ENCODE measurements at places on chromosomes 6 and 20.

DNA sequence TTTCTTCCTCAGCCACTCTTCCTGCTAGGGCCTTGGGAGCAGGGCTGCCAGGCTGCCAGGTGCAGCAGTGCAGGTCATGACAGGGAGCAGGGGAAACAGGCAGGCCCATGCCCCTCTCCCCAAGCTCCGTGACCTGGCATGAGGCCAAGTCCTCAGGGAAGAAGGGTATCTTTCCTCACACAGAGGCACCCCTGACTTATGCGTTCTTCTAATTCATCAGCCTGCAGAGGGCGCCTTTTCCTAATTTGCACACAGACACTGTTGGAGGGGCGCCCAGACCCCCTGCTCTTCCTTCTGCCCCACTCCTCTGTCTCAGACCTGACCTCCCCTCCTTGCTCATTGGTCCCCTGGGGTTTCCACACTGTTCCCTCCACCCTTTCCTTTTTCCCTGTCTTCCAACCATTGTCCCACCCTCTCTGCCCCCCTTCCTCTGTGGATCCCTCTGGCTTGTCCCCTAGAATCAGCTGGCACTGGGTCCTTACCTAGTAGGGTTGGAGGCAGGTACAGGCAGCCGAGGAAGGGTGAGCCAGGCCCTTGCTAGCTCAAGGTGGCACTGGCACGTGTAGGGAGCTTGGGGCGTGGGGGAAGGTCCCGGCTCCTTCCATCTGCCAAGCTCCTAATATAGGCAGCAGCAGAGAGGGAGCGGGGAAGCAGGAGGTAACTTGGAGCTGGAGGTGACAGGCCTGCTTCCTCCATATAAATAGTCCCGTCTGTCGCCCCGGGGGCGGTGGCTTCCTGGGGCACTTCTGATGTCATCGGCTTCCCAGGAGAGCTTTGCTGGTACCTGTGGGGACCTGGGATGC lies 154.9 kb upstream of the MLN start:
- DNase-seq, result no peak

DNA sequence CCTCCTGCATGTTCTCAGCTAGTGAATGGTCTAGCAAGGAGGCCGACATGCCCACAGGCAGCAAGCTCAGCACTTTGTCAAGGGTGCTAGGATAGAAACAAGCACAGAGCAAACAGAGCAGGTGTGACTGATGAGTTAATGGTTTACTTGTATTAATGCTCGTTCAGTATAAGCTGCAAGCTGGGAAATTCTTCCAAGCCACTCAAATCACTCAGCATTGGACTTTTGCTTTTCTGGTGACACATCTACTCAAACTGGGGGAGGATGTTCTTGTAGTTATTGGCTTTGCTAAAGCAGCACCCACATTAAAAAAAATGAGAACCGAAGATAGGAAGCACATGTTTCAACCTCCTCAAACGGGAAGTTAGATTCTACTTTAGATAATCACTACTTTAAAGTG lies 43.1 kb upstream of the NEDD9 start:
- DNase-seq, result peak; percentile 77

- DNase-seq, result no peak
Observed at GRCh38 chr6:165059032-165059431, 250.4 kb downstream of the C6orf118 start.

- no peak for DNase-seq
Observed at GRCh38 chr6:63446405-63446804, 125.9 kb upstream of the LOC128125822 start.

DNA sequence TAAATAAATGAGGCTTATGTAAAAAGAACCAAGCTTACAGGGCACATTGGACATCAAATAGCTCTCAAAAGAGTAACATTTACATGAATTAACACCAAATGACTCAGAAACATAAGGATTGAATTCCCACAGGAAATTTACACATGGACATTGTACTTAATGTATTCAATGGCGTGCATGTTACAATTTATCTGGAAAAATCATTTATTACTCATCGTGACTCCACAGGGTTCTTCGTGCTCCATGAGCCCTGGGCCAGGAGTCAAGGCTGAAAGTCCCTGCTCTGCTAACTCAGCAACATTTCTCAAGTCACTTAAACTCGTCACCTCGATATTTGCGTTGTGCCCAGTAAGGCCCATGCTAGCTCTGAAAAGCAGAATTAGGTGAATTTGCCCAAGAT lies 158.5 kb downstream of the PHACTR1 start:
- DNase-seq, result no peak

- DNase-seq, result no peak
Observed at GRCh38 chr6:77178821-77179220, 284.5 kb downstream of the HTR1B start.

GRCh38 chr6:15974817-15975216 lies 154.1 kb upstream of the MYLIP start:
- no peak for DNase-seq

DNA sequence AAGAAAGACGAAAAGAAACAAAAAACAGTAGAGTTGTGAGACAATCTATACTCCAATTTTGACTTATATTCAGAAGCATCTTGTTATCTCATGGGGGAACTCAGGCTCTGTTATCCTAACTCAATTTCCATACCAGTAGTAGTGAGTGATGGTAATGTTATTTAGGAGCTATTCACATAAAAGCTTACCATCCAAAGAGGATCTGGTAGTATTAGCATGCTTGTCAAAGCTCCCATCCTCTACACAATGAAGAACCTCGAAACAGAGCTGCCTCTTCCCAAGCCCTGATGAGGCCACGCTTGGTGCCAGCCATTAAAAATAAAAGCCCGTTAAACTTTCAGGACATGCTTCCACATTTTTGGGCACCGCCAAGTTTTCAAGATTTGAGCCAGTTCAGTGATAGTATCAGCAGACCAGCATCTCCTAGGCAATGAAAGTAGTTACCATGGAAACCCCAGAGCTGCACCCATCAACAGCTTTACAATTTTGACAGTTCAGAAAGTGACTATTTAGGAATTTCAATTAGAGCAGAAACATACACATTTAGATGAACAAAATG lies 173.3 kb downstream of the CD83 start:
- DNase-seq, result no peak

- no peak for DNase-seq
Observed at GRCh38 chr20:57289391-57290177, 23.1 kb upstream of the BMP7 start.

DNA sequence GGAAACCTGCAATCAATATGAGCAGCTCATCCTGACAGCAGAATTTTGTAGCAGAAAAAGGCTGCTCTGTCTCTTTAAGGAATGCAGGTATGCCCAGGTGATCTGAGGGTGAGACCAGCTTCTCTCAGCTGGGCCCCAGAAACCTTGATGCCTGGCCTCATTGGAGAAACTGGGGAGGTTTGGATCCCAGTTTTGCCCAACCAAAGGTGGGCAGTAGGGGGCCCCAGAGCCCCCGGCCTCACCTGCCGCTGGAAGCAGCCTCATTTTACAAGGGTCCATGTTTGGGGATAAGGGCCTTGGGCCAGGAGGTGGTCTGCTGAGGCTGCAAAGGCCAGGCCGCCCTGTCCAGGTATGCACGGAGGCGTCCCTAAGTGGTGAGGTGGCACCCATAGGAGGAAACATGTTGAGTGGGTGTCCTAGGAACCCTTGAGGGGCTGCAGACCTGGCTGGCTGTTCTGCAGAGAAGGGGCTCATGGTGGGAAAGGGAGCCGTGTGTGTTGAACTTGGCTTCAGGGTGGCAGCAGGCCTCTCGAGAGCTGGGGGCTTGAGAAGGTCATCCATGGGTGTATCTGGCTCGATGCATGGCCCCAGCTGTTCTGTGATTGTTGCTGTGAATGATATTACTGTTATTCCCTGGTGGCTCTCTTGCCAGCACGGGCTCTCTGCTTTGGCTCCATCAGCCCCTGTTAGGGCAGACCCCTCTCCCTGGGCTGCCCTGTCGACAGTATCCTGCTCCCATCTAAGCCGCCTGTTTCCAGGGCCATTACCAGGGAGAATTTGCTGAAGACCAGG lies 208.4 kb downstream of the CDH4 start:
- DNase-seq, result no peak

DNA sequence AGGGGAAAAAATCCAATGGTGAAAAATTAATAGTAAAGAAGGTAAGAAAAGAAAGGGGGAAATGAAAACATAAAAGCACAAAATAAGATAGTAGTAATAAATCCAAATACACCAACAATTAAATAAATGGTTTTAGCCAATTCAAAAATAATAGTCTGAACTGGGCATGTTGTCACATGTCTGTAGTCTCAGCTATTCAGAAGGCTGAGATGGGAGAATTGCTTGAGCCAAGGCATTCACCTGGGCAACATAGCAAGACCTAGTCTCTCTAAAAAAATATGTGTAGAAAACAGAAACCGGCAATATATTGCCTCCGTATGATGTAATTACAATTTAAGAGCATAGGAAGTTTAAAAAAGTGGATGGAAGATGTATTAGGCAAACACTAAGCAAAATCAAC lies 311.3 kb upstream of the FERMT1 start:
- no peak for DNase-seq

- DNase-seq, result no peak
Observed at GRCh38 chr6:70886071-70886470, 70.8 kb downstream of the B3GAT2 start.

DNA sequence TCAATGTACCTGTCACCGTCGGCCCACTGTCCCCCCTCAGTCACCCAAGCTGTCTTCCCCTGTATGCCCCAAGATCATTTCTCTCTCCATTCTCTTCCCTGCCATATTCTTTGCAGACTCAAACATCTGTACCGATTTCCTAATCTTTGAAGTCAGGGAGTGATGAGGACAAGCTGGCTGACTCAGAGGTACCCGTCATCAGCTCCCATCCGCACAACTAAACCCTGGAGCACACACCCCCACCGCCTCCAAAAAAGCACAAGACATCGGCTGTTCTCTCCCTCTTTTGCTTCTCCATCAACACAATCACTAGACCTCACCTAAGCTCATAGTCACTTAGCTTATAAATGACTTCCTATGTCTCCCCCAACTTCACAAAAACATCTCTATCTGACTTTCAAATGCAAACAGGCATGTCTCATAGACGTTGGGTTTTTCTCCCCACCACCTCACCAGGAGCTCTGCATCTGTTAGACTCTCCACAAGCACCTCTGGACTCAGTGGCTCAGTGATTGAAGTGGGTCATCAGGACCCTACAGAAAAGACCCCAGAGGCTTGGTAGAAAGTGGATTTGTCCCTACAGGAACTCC lies 11.5 kb upstream of the NFATC2 start:
- DNase-seq, result no peak

GRCh38 chr20:44736170-44737021 lies 9.3 kb upstream of the KCNK15 start:
- DNase-seq, result no peak

DNA sequence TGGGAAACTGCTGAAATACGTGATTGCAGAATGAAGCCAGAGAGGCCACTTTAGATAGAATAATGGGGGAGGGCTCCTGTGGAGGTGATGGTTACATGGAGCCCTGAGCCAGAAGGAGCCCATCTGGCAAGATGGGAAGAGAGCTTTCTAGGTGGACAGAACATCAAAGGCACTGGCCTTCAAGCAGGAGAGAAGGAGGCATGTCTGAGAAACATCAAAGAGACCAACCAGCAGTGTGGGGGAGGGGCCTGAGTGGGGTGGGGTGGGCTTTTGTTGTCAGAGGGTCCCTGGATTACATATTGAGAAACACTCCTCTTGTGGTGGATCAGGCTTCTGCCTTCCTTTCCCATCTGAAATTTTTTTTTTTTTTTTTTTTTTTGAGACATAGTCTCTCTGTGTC lies 1.9 kb upstream of the KCNG1 start:
- no peak for DNase-seq

- no peak for DNase-seq
Observed at GRCh38 chr6:142902636-142903053, 42.3 kb downstream of the HIVEP2 start.

DNA sequence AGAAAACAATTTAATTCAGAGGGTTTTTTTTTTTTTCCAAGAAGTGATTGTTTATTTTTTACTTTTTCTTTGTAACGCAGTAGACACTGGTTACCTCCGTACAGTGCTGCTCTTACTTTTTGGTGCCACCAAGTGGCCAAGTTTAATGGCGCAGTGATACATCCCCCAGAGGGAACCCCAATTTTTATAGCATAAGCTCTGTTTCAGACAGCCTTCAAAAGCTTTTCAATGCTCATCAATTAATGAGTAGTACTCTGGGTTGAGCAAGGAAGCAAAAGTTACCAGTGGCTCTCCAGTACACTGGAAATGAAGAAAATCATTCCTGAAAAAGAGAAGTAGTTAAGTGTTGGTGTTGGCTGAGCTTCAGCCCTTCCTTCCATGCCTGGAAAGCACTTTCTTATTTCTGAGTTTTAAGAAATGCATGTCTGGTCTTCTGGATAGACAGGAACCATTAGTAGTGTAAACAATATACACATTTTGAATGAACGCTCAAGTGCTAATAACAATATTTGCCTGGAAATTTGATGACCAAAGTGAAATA lies 129.1 kb upstream of the SMLR1 start:
- peak; percentile 52 for DNase-seq

DNA sequence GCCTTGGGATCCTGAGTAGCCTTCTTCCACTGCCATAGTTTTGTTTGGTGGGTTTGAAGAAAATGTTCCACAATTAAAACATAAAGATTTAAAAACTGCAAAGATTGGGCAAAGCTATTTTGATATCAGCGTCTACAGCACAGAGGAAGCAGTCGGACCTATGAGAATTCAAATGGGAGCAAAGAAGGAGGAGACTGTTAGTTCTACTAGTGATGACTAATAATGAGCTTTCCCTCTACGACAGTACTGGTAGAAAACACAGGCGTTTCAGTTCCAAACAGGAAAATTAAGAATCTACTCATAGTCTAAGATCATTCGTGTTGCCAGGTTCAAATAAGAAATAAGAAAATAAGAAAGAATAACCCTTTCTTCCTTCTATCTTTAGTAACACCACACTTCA lies 121.2 kb downstream of the INSM1 start:
- peak; percentile 31 for DNase-seq

DNA sequence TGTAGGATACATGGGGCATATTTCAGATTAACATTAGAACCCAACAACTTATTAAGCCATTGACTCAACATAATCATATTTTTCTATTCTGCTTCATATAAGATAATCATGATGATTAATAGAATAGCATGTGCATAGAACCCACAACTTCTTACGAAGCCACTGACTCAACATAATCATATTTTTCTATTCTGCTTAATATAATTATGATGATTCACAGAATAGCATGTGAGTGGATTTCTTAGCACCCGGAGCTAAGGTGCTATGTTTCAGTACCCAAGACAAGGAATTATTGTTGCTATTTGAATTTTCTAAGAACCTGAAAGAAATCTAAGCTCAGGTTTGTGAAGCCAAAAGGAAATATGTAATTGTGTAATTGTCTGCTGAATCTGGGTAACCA lies 96.8 kb downstream of the TENT5A start:
- no peak for DNase-seq

- no peak for DNase-seq
Observed at GRCh38 chr6:136169394-136170148, 80.5 kb downstream of the MTFR2 start.

- DNase-seq, result peak; percentile 85
Observed at GRCh38 chr20:1965520-1966351, 28.1 kb downstream of the PDYN start.

DNA sequence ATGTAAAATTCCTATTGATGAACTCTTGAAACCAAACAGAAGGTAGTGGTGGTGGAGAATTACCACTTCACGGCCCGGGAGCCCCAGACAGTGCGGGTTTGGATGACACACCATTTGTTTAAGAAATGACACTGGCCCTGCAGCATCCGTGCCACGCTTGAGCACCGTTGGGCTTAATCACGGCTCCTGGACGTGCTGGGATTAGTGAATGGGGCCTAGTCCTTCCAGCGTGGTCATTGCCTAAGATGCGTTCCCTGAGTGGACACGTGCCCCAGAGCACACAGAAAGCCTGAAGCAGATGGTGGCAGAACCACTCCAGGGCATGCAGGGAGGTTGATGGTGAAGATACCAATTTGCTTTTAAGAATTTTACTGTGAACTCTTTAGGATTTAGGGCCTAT lies 14.5 kb downstream of the STX16 start:
- no peak for DNase-seq

GRCh38 chr6:30394139-30394538 lies 49.2 kb downstream of the RPP21 start:
- DNase-seq, result no peak
